WTC11 (cell line): ENCODE measurements at places on chromosomes 11 and 22. TPM values are rescaled to one million over a fixed set of nuclear protein-coding genes. Genes with fewer than 3 reads are reported as not detected.

The SLC22A12 gene
- total RNA-seq, result not detected in 3 replicates

The OTOG gene
- total RNA-seq, result 1.4 to 3.5 TPM (median 2.1 TPM) in 3 replicates

The KDM4E gene
- not detected in 3 replicates for total RNA-seq

The ISX gene
- not detected in 3 replicates for total RNA-seq

The HTR3A gene
- total RNA-seq, result 4.1 to 6.0 TPM (median 5.0 TPM) in 3 replicates

The GDPD4 gene
- not detected in 3 replicates for total RNA-seq

The FLRT1 gene
- 0.14 to 0.20 TPM (median 0.16 TPM) in 3 replicates for total RNA-seq

DNA sequence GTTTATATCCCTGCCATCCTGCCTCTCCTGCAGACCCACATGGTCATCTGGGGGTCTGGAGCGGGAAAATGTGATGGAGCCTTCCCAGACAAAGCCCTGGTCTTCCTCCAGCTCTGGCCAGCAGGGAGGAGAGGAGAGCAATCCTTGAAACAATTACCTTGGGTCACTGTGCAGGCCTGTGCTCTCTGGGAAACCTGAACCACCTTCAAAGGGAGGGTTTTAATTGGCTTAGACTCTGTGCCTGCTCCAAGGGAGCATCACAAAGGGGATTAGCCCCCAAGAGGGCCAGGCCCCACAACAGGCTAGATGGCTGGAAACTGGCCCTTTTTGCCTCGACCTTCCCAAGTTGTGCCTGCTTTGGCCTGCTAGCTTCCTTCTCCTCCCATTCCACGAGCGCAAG is 351.9 kb downstream of the TENM4 start:
- no peak for DNase-seq

DNA sequence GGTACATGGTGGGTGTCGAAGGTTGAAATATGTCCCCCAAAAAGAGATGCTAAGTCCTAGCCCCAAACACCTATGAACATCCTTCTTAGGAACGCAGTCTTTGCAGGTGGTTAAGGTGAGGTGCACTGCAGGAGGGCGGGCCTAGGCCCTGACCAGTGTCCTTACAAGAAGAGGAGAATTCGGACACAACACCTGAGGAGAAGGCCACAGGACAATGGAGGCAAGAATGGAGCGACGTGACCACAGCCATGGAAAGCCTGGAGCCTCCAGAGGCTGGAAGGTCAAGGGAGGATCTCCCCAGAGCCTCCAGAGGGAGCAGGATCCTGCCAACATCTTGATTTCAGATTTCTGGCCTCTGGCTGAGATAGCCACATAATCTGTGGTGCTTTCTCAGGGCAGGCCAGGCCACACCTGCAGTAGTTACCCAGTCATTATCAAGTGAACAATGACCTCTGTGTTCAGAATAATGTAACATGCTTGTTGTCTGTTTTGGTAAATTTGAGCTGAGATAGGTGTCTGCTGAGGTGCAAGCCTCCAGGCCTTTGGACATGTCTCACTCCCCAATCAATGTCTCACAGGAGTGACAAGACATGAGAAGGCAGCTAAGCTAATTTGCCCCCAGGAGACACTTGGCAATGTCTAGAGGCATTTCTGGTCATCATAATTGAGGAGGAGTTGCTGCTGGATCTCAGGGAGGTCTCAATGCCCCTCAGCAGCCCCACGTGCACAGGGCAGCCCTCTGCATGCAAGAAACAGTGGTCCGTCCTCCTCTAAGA is 498.9 kb downstream of the BRD1 start:
- no peak for DNase-seq

DNA sequence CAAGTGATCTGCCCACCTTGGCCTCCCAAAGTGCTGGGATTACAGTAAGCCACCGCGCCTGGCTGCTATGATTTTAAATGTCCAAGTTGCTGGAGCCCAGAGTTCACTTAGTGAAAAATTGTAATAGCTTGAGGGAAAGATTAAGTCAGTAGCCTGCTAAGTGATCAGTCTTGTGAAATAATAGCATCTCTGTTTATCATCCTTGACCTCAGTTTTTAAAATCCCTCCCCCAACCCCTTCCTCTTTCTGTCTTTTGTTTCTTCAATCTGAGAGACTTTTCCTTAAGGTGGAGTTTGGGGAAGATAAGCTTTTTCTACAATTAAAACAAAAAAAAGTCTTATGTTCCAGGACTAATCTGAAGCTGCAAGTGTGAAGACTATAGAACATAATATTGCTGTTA is 6.4 kb downstream of the HIPK3 start:
- DNase-seq, result no peak

- DNase-seq, result no peak
Measured at GRCh38 chr11:130166457-130166784, 6.8 kb downstream of the ST14 start.

DNA sequence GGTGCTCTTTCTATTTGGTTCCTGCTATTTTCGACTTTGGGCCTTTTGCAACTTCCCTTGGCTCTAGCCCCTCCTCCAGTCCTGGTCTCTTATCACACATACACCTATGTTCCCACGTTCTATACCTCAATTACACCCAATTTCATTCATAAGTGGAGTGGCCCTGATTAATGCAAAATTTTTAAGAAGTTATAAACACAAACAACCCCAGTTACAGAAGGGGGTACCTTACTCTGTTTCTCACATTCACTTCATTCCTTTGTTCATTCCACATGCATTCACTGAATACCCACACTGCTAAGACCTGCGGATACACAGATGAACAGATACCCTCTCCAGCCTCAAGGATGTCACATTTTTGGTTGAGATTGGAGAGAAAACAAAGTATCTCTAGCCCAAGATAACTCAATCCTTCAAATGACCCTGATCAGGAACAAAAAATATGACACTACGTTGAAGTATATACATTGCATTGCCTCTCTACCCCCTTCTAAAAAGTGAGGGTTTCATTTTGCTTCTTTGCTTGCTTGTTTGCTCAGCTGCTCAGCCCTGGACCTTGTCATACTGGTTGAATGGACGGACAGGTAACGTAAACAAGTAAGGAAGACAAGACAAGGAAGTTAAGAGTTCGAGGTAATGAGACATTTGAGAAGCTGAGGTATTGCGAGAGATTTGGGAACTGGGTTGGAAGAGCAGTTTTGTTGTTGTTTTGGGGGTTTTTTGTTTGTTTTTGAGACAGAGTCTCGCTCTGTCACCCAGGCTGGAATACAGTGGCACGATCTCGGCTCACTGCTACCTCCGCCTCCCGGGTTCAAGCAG is 3.6 kb upstream of the VPS37C start:
- DNase-seq, result no peak

DNA sequence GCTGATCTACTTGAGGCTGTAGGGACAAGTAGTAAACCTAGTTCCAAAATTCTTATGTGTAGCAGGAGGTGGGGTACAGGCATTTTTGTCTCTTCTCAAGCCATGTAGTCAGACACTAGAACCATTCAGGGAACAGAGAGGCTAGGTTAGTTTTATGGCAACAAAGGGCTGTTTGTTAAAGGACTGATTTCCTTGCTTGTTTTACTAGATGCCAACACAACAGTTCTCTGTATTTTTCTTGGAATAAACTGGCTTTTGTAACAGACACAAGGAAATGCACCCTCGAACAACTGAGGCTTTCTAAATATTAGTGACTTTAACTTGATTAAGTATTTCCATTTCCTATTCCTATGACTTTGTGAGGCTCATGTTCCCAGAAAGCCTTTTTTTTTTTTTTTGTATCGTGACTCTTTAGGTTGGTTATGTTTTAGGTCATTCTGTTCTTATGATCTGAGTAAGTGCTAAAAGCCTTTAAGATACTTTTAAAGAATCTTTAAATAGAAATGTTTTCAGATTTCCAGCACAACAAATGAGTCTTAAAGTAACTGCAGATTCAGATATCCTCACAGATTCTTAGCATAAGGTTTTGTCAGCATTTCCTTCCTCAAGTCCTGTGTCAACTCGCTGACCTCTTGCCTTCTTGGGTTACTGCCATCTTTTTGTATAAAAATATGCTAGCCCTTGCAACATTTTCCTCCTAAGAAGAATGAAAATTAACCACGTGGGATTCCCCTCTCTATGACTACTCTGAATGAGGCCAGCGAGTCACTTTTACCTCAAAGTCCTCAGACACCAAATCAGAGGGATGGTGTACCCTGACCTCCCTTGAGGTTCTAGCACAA is 92.5 kb downstream of the CCDC83 start:
- no peak for DNase-seq

DNA sequence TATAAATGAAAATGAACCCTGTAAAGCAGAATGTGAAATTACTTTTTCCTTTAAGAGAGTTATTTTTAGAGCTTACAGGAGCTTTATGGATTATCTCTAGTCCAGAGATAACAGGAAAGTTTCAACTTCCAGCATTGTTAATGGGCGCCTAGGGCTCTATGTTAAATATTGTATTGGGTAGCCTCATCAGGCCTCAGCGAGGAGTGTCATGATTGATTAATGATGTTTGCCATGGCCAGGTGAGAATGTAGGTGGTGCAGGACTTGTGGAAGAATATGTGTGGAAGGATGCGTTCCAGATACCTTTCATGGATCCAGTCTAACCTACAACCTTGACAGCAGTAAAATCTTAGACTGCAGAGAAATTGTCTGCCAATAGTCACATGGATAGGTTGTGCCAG is 50.6 kb downstream of the ME3 start:
- DNase-seq, result no peak

- peak; percentile 95 for DNase-seq
Measured at GRCh38 chr22:35023692-35024363, 42.1 kb upstream of the ISX start.

GRCh38 chr11:13091373-13091772 is 82.3 kb downstream of the RASSF10 start:
- no peak for DNase-seq

DNA sequence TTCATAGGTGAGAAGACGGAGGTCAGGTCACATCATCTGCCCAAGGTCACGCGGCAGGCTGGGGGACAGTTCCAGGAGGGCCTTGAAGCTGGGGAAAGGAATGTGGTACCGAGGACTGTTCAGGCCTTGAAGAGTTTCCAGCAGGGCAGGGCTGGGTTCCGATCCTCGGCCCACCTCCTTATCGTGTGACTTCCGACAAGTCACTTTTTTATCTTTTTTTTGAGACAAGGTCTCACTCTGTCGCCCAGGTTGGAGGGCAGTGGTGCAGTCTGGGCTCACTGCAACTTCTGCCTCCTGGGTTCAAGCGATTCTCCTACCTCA is 623 bp downstream of the NDUFS8 start:
- DNase-seq, result no peak

DNA sequence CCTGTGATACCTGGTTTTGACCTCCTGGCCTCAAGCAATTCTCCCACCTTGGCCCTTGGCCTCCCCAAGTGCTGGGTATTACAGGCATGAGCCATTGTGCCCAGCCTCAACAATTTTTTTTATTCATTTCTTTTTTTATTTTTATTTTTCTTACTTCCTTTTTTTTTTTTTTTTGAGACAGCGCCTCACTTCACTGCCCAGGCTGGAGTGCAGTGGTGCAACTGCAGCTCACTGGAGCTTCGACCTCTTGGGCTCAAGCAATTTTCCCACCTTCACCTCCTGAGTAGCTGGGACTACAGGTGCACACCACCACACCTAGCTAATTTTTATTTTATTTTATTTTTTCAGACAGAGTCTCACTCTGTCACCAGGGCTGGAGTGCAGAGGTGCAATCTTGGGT is 25.5 kb upstream of the CECR2 start:
- no peak for DNase-seq

GRCh38 chr11:60869451-60869825 is 2.1 kb downstream of the ZP1 start:
- no peak for DNase-seq

DNA sequence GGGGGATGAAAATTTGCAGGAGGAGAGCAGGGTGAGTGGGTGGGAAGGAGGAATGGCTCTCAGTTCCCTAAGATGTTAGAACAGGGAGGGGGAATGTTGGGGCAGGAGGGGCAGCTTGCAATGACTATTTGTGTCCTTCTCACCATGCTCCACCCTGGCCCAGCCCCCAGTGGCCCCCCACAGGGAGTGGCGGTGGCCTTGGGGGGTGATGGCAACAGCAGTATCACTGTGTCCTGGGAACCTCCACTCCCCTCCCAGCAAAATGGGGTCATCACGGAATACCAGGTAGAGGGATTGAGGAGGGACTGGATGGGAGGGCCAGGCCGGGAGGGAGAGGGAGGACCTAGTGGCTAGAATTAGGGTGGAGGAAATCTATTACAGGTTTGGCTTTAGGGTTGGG is 10.2 kb downstream of the ROBO3 start:
- no peak for DNase-seq

- no peak for DNase-seq
Measured at GRCh38 chr11:78187366-78188285, 800 bp downstream of the KCTD21 start.

GRCh38 chr11:102197670-102198139 is 87.5 kb downstream of the YAP1 start:
- DNase-seq, result peak; percentile 67

DNA sequence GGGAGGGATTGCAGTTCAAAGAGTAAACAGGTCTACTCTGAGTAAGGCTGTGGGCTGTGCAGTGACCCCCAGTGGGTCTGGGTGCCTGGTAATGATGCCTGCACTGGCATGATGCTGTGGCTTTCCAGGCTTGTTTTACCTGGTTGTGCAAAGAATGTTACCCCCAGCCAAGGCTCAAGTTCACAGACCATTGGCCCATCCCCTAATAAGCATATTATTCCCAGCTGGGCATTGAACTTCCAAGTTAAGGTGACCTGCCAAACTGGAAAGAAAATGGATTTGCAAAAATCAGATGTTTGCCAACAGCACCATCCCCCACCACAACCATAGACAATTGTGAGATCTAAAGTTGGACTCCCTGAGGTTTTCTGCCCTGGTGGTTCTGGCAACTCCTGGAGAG is 7.9 kb upstream of the EHF start:
- no peak for DNase-seq

DNA sequence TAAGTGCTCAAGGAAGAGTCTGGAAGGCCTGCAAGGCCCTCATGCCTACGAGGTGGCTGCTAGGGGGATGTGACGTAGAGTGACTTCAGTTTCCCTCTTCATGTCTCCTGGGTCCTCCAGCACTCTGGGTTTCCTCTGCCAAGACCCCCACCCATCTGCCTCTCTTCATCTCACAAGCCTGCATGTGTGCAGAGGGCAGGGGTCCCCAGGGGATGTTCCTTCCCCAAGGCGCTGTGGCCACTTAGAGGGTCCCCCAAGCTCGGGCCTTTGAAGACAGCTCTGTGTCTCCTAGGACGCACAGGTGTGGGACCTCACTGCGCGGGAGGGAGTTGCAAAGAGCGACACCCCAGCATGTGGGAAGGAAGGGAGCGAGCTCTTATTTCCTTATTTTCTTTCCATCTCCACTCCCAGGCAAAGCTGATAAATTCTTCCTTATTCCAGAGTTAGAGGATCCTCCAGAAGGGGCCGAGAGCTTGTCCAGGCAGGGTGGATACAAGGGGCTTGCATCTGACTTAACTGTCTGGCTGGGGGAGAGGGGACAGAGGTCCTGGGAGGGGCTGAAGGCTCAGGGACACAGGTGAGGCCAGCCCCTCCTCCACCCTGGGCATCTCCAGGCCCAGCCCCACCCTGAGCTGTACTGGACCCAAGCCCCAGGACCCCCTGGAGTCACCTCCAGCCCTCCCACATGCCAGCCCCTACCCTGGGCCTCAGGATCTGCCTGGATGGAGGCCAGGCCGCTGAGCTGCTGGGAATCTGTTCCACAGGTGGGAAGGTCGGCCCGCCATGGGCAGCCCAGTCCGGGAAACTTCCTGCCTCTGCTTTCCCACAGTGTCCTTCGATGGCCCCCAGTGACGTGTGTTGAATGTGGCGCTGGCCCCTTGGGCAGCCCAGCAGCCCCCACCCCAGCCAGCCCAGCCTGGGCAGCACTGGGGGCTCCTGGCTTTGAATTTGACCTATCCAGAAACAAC is 59.7 kb upstream of the KCNQ1OT1 start:
- DNase-seq, result peak; percentile 9

GRCh38 chr11:69632900-69633299 is 8.1 kb upstream of the CCND1 start:
- DNase-seq, result no peak
